Stimulated activated CD8-positive, alpha-beta memory T cell treated with anti-CD3 and anti-CD28 coated beads, Interleukin-4, amount 100 ng/mL, for 1 hour (primary cell): ENCODE measurements at places on chromosomes 6 and 20.

DNA sequence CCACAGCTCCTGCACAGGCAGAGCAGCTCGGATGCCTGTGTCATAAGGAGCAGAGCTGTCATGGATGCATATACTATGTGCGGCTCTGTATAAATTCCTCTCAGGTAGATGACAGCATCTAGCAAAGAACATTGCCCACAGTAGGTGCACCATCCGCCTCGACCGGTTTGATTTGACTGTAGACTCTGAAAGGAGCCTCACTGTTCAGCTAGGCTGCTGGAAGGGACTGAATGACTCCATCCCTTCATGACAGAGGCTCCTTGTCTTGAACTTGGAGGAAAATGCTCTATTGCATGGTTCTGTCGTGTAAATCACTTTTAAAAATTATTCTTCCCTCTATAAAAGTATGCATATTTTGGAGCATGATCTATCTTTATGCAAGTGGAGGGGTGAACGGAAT lies 128.8 kb upstream of the QKI start:
- no peak for DNase-seq

- no peak for DNase-seq
These were observed 169.4 kb downstream of the SYNDIG1 start for GRCh38 chr20:24638591-24639548.

GRCh38 chr6:68738039-68738438 lies 103.0 kb downstream of the ADGRB3 start:
- no peak for DNase-seq

- peak; percentile 69 for DNase-seq
These were observed at the start of gene PPT2 for GRCh38 chr6:32153564-32154513. Gene PPT2, plus strand, starts transcription at chr6:32154141. Its CDS starts 454 bp downstream, at chr6:32154595.

DNA sequence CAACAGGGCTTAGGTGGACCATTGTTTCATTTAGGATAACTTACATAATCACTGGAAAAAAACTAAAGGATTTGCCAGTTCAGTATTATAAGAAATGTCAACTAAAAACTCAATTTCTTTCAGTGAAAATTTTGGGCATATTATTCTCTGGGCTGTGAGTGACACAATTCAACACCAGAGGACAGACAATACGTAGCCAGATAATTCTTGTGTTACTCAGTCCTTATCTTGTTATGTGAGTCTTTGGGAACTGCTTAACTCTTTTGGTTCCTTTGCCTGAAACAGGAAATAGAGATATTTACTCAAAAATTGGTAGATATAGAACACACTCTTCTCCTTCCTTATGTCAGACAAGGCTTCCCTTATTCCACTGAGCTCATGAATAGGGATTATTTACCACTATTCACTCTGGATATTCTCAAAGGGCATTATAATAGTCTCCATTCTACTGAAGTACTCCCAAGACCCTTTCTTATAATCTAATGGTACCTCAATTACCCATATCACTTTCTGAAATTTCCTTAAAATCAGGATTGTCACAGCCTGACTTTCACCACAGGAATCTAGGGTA lies 4.9 kb upstream of the BEND6 start:
- DNase-seq = no peak

DNA sequence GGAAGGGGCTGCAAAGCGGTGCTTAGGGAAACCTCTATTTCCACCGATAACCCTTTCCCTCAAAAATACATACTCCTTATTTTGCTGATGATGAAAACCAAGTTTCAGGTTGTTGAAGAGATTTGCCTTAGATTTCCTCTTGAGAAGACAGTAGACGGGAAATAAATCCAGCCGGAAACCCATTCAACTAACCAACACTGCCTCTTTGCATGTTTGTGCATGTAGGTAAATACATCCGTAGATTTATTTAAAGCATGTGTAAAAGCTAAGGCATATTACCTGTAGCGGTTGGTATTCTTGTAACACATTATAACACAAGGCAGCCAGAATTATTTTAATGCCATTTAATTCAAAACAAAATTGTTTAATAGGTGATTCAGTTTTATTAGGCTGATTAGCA lies 136.3 kb upstream of the SLC22A23 start:
- DNase-seq = no peak

DNA sequence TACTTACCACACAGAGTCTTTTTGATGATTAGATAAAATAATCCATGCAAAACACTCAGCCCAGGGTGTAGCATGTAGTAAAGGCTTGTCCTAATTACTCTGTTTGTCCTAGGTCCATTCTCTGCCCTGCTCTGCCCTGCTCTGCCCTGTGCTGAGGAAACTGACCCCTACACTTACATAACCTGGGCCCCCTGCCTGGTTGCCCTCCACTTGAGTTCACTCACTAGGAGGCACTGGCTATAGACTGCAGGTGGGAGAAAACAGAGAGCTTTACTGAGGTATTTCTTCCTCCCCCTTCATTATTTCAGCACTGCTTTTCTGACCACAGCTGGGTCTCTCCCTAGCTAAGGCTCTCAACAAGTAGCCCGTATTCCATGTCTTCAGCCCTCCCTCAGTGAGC lies 70.9 kb upstream of the TBX18 start:
- no peak for DNase-seq

GRCh38 chr6:38503032-38503773 lies 136.5 kb downstream of the BTBD9 start:
- DNase-seq = no peak

GRCh38 chr6:106560996-106561685 lies 68.2 kb downstream of the RTN4IP1 start:
- no peak for DNase-seq

- no peak for DNase-seq
These were observed 582.6 kb upstream of the ZNF337 start for GRCh38 chr20:26279238-26279637.

GRCh38 chr6:26197636-26197932 lies 110.4 kb downstream of the HFE start:
- no peak for DNase-seq

- no peak for DNase-seq
These were observed 335.2 kb downstream of the ZFAND3 start for GRCh38 chr6:38154731-38155130.

DNA sequence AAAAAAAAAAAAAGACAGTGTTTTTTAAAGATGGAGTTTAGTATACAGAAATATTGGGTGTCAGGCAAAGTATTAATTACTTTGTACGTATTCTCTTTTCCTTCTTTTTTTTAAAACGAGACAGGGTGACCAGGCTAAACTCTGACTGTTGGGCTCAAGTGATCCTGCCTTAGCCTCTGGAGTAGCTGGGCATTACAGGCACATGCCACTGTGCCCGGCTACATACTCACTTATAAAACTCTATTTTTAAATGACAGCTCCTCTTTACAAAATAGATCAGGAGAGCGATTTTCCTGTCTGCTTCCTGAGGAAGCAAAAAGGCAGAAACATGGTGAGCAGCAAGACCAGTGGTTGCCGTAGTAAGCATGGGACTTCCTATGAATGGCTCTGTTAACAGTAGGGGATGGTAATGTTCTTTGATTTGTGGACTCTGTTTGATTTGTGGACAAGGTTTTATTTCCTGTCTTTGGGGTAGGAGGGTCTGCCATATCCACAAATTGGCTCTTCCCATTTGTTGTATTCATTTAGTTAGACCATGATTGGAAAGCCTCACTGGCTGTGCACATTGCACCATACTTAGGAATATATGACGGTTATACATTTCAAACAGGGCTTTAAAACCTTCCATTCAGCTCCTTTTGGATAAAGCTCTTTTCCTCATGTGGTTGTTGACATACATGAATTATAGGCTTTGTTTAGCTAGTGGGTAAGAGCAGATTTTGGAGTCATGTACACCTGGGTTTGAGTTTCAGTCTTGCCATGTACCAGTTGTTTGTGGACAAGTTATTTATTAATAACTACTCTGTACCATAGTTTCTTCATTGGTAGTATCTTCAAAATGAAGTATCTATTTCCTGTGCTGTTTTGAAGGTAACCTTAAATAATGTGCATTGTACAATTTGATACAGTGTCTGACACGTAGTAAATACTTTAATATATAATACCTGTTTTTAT lies 45.1 kb downstream of the PTPRA start:
- DNase-seq = no peak

DNA sequence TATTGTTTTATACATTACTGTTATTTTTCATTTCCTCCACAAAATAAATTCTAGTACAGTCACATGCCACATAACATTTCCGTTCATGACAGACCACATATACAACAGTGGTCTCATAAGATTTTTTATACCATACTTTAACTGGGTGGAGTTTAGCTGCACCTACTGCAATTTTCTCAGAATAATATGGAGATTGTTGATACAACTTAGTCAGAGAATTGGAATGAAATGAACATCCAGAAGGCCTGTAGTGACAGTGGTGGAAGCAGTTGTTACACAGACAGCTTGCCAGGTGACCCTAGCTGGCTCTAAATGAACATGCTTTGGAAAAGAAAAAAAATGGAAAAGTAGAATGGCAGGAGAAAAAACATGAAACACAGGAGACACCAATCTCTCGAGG lies 183.2 kb upstream of the TCF21 start:
- DNase-seq = no peak

- DNase-seq = no peak
These were observed 95.9 kb downstream of the SSR1 start for GRCh38 chr6:7216941-7217621.
